ENCODE measurements at places on chromosomes 16 and 17. TPM values are rescaled to one million over a fixed set of nuclear protein-coding genes. Genes with fewer than 3 reads are reported as not detected.

TCAP gene
- polyA plus RNA-seq = 0.78 TPM

OTOA gene
- polyA plus RNA-seq = not detected

SLC5A2 gene
- 1.3 TPM for polyA plus RNA-seq

AMDHD2 gene
- 24.1 TPM for polyA plus RNA-seq

CENPX gene
- polyA plus RNA-seq = 86.8 TPM

HIGD1B gene
- 3.5 TPM for polyA plus RNA-seq

SPECC1 gene
- polyA plus RNA-seq = 19.8 TPM

SLC38A8 gene
- polyA plus RNA-seq = 0.06 TPM

PALB2 gene
- polyA plus RNA-seq = 8.1 TPM

CSH1 gene
- polyA plus RNA-seq = not detected

RPL13 gene
- 5,851 TPM for polyA plus RNA-seq

DNAH3 gene
- polyA plus RNA-seq = 0.07 TPM

PYCARD gene
- polyA plus RNA-seq = 51.7 TPM

SULT1A4 gene
- polyA plus RNA-seq = 6.6 TPM

KRTAP4-8 gene
- not detected for polyA plus RNA-seq

BRIP1 gene
- 1.4 TPM for polyA plus RNA-seq

HBA2 gene
- 1.4 TPM for polyA plus RNA-seq

KRT32 gene
- 8.5 TPM for polyA plus RNA-seq

KRT17 gene
- polyA plus RNA-seq = 92.9 TPM

DPEP1 gene
- not detected for polyA plus RNA-seq

KRTAP4-3 gene
- polyA plus RNA-seq = not detected

SLC12A3 gene
- 0.04 TPM for polyA plus RNA-seq

KRTAP1-5 gene
- polyA plus RNA-seq = not detected

TNFAIP1 gene
- 22.6 TPM for polyA plus RNA-seq

BFAR gene
- polyA plus RNA-seq = 14.9 TPM

CNGB1 gene
- polyA plus RNA-seq = 0.06 TPM

TBC1D28 gene
- polyA plus RNA-seq = not detected

C17orf50 gene
- 0.14 TPM for polyA plus RNA-seq

TNRC6C gene
- polyA plus RNA-seq = 3.4 TPM

C17orf67 gene
- 2.1 TPM for polyA plus RNA-seq

Measured in esophagus (tissue), 2 donors.